Stimulated activated CD8-positive, alpha-beta memory T cell treated with anti-CD3 and anti-CD28 coated beads, Interleukin-4, amount 100 ng/mL, for 1 hour (primary cell): ENCODE measurements at places on chromosomes 2 and 18.

- no peak for DNase-seq
Measured at GRCh38 chr18:4125224-4125623, 329.9 kb downstream of the DLGAP1 start.

DNA sequence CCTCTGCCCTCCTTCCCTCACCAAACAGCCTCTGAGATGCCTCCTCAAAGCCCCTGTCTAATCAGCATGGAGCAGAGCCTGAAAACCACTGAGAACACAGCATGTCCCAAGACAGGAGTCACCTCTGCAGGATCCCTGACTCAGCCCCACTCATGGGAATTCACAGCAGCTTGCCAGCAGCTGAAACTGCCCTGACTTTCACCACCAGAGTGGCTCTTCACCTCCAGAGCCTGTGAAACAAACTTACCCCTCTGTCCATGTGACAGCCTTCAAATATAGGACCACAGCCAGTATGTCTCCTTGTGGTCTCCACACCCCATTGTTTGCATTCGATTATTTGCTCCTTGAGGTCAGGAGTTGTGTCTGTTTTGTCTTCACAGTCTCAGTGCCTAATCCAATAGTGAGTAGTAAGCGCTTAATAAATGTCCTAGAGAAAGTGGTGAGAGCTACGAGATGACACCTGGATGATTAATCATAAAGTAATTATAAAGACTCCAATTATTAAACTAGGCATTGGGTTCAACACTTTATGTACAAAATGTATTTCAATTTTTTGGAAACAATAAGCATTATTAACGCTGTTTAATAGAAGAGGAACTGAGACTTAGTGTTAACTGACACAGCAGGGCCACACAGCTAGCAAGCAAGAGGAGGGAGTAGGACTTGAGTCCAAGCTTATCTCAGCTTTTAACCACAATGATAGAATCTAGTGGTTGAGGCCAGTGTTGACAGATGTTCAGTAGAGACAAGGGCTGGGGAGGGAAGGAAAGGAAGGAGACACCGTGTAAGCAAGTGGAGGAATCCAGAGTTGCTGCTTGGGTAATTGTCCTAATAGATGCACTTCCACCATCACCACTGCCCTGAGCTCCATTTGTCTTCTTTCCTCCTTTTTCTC lies 358.7 kb upstream of the TNP1 start:
- DNase-seq, result no peak

DNA sequence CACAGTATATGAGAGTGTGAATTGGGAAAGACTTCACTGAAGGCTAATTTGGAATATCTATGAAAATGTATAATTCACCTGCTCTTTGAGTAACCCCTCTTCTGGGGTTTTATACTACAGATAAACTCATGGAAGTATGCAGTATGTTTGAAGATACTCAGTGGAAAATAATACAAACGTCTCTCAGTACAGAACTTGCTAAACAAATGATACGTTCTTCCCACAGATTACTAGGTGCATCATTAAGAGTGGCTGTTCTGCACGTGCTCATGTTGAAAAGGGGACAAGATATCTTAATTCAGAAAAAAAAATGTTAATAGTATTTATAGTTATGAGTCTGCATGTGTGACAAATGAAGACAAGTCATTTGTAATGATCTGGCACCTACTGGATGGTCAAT lies 70.2 kb upstream of the EPAS1 start:
- DNase-seq, result no peak

GRCh38 chr18:37440206-37440605 lies 125.4 kb downstream of the CELF4 start:
- DNase-seq, result no peak
